AG09309 (cell line): ENCODE measurements at places on chromosomes 4 and X.
A peak's percentile ranks its signal among the peaks of the same experiment; 100 is the strongest.

GRCh38 chrX:115535421-115535820 lies 25.6 kb upstream of the PLS3 start:
- no peak for DNase-seq

- no peak for DNase-seq
Observed at GRCh38 chr4:46946919-46947536, 38.0 kb upstream of the COX7B2 start.

- no peak for DNase-seq
Observed at GRCh38 chrX:120668357-120668756, 38.5 kb upstream of the C1GALT1C1 start.

- DNase-seq: peak; percentile 49
Observed at GRCh38 chrX:74449937-74450330, 28.6 kb downstream of the SLC16A2 start.

DNA sequence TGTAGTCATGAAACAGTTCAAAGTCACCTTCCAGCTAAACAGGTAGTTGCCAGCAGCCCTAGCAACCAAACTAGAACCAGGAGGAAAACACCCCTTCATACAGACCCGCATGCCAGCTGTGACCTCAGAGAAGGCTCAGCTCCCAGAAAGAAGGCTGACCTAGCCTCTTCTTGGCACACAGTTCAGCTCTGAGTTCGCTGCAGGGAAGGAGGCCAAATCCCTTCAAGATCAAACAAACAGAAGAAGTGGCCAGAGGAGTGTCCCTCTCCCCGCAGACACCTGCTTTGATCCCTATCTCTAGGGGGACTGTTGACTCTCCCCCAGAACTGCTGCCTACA lies 56.0 kb downstream of the HADH start:
- no peak for DNase-seq

- DNase-seq: peak; percentile 41
Observed at GRCh38 chrX:72258174-72258573, 18.9 kb downstream of the RPS4X start.

DNA sequence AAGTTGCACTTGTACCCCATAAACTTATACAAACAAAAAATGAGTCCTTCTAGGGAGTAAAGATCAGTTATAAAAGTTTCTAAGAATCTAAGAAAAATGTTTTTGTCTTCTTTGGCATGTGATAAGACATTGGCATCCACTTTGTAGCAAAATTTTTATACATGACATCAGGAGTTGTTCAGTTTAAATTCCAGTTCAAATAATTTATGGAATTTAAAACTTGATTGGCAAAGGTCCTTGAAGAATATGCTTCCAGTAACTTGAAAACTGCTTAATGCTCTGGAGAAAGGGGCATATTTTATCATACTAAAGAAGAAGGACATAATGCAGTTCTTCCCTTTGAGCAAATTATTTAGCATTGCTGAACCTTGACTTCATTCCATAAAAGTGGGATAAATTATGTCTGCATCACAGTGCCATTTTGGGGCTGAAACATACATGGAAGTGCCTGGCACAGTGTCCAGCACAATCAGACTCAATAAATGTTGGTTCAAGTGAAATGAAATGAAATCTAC lies 163.3 kb upstream of the IL15 start:
- DNase-seq: no peak

DNA sequence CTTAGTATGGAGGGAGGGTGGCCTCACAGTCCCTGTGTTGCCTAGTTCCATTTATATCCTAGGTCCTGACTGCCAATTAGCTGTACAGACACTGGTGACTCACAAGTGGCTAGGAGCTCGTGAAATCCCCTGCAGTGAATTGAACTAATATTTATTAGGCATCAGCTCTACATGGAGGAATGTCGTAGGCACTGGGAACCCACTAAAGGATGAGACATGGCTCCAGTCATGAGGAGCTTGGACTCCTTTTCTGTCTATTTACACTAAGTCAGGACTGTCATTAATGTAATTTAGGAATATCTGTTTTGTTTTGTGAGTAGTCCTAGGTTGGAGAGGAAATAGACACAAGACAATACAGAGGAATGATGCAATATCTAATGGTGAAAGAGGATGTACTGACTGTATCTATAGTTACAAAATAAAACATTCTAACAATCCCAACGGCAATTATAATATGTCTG lies 67.7 kb downstream of the MID1IP1 start:
- DNase-seq: no peak

DNA sequence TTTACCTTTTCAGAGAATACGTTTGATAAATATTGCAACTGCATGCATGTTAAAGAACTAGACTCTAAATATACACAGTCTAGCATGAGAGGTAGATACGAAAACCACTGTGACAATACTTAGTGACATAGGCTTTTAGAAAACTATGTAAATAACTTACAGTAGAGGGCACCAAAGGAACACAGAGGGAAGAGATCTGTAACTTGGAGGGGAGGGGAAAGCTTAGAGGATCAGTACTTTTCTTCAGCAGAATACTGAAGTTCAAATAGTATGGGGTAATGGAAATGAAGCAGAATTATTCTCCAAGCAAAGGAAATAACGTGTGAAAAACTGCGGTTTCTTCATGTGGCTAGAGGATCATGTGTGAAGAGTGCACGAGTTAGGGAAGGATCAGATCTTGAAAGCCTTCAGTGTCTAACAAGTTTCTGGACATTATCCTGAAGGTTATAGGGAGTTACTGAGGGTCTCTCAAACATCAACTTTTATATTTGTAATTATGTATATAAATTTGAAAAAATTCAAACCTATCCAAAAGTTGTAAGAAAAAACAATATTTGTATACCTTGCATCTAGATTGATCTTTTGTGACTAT lies 264.3 kb downstream of the NPFFR2 start:
- DNase-seq: no peak

DNA sequence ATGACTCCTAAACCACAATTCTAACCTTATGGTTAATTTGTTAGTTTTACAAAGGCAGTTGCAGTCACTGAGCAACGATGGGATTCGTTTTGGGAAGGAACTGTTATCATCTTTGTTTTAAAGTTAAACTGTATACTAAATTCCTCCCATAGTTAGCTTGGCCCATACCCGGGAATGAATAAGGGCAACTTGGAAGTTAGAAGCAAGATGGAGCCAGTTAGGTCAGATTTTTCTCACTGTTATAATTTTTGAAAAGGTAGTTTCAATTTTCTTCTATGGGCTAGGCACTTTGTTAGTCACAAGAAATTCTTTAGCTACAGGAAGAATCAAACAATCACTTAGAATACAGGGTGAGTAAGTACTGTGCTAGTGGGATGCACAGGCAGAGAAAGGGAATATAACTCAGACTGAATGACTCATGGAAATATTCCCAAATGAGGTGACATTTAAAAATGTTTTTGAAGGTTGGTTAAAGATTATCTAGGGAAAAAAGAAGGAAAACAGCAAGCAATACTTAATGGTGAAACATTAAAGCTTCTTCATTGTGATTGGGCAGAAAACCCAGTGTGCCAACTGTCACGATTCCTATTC lies 153.6 kb downstream of the MAGEB17 start:
- no peak for DNase-seq

GRCh38 chr4:83489711-83490326 lies 4.9 kb upstream of the ABRAXAS1 start:
- no peak for DNase-seq

- DNase-seq: no peak
Observed at GRCh38 chrX:21883258-21883657, 27.5 kb downstream of the YY2 start.

- no peak for DNase-seq
Observed at GRCh38 chr4:8864912-8865680, 6.5 kb downstream of the HMX1 start.

DNA sequence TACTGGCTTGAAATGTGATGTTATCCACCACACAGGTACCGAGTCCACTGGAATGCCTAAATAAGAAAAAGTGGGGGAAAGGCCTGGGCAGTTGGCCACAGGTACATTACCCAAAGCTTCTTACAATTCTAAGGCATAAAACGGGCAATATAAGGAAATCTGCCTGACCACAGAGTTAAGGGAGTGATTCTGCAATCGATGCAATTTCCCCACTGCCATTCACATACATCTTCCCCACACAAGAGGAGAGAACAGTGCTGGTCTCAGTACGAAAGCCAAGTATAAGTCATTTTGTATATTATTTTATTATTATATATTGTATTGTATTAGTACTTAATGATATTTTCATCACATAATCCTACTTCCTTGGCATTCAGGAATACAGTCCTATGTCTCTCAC lies 30.6 kb downstream of the RFC1 start:
- no peak for DNase-seq

DNA sequence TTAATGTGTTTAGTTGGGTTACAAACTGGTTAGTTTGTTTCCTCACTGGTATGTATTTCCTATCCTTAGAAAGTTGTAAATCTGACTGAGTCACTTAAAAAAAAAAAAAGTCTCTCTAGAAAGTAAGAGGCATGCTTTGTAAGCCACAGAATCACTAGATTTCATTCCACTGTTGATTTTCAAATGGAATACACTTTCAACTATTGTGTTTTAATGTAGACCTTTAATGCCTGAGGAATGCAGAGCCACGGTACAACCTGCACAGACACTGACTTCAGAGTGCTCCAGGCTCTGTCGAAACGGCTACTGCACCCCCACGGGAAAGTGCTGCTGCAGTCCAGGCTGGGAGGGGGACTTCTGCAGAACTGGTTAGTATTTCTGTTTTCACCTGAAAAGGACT lies 88.6 kb downstream of the HHIP start:
- no peak for DNase-seq

DNA sequence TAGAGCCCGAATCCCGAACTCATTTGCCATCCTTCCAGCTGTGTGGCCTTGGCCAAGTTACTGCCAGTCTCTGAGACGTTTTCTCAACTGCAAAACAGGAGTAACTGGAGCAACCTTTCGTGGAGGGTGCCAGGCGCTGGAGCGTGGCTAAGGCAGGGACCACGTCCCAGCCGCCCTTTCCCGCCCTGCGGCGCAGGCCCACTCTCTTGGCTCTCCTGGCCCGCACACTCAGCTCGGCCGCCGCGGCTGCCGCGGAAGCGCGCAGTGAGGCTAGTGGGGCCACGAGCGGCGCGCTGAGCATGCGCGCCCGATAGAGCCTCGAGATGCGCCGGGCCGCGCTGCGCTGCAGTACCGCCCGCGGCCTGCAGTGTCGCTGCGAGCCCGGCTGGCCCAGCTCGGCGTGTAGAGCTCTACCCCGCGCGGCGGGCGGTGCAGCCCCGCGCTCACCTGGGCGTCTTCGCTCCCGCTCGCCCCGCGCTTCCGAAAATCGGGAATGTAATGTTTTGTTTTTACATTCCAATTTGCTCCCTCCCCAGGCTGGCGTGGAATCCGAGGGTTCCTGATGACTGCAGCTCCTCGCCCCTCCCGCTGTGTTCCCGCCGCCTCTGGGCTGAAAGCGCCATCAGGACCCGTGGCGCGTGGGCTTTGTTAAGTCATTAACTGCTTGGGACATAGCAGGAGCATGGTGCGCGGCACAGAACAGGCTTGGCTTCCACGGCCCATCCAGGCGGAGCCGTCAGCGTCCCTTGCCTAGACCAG lies 4.0 kb upstream of the ZNF518B start:
- DNase-seq: no peak

DNA sequence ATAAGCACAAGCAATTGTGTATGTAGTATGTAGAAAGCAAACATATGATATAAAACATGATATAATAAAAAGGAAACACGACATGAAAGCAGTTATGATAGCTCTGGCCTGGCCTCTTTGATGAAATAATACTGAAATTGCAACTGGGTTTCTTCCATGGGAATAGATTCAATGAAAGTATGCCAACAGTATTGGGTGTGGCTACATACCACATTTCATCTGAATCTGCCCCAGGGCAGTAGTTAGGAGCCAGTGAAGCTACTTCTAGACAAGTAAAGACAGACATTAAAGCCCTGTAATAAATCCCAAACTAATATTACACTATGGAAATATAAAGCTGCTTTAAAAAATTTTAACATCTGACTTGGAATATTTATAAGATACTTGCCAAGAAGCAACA lies 207.3 kb downstream of the FBXW7 start:
- peak; percentile 57 for DNase-seq

GRCh38 chrX:47145395-47146120 lies 537 bp downstream of the RBM10 start:
- no peak for DNase-seq

- DNase-seq: no peak
Observed at GRCh38 chr4:57490520-57491255, 380.5 kb upstream of the IGFBP7 start.

GRCh38 chr4:121030711-121031110 lies 41.6 kb downstream of the NDNF start:
- DNase-seq: no peak

DNA sequence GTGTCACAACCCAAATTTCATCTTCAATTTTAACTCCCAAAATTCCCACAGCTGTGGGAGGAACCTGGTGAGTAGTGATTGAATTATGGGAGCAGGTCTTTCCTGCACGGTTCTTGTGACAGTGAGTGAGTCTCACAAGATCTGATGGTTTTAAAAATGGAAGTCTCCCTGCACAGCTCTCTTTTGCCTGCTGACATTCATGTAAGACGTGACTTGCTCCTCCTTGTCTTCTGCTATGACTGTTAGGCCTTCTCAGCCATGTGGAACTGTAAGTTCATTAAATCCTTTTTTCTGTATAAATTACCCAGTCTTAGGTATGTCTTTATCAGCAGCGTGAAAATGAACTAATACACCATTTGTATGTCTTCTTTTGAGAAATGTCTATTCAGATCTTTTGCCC lies 13.0 kb upstream of the BLTP1 start:
- no peak for DNase-seq
